ENCODE measurements at places on chromosomes 2 and 18. TPM values are rescaled to one million over a fixed set of nuclear protein-coding genes. Genes with fewer than 3 reads are reported as not detected.
A peak's percentile ranks its signal among the peaks of the same experiment; 100 is the strongest.

DNA sequence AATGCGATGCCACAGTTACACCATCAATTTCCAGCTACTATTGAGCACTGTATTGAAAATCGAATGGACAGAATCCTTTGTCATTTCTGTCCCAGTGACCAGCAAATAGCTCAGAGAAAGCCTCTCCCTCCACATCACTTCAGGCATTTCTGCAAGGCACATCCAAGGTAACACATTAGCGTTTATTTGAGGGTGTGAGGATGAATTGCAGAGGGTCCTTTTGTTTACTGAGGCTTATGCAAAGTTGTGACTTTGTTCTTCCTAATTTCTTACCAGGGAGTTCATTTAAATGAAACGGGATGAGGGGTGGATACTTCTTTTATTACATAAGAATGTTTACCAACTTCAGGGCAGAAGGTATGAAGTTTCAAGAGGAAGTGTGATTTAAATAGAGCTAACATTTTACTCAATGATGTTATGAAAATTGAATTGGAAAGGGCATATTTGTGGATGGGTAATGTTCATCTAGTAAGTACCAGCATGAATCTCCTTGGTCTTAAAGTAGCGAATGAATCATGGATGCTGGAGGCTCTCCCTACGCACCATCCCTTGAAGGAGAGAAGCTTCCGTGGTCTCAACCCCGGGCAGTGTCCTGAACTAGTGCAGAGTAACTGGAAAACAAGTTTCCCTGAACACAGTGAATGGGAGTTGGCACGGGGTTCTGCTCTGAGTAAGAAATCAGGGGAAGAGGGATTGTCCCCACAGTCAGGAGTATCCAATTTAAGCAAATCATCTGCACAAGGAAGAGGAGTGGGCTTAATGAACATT lies 756.5 kb downstream of the GALR1 start:
- DNase-seq: no peak

The TWIST2 gene
- 0.96 TPM for total RNA-seq

DNA sequence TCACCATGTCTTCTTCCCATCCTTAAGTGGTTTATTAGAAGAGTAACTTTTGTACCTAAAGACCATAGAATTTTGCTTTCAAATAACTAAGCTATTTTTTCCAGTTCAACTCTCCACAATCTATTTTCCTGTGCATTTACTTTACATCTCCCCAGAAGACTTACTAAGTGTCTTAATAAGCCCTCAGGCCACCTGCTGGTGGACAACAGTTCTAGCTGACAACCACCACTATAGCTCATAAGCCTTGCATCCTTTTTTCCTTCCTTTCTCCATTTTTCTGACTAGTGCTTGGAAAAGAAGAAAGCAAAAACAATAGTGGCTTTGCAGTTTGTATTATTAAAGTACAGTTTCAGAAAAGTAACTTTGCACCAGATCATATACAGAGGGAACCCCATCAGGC lies 149.5 kb upstream of the TMEM200C start:
- DNase-seq: no peak

- no peak for DNase-seq
Measured at GRCh38 chr2:27762951-27763906, 8.3 kb upstream of the MRPL33 start.

DNA sequence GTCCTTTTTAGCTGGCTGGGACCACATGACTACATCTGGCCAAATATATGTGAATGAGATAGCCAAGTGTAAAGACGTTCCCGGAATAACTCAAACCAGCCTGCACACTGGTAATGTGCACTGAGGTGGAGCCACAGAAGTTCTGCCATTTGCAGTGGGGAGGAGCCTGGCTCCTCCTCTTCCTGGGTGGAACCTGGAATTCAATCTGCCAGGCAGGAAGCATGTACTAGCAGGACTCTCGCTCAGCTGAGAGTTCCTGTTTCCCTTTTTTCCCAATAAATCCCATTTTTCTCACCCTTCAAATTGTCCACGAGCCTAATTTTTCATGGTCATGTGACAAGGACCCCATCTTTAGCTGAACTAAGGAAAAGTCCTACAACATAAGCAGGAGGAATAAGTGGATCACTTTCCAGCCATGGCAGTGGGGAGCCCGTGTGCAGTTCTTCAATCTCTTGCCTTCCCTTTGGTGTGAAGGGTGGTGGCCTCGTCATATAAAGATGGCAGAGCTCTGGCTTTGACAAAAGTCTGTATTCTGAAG lies 183.2 kb downstream of the UXS1 start:
- DNase-seq: no peak

The DPP10 gene
- total RNA-seq: 2.1 TPM

DNA sequence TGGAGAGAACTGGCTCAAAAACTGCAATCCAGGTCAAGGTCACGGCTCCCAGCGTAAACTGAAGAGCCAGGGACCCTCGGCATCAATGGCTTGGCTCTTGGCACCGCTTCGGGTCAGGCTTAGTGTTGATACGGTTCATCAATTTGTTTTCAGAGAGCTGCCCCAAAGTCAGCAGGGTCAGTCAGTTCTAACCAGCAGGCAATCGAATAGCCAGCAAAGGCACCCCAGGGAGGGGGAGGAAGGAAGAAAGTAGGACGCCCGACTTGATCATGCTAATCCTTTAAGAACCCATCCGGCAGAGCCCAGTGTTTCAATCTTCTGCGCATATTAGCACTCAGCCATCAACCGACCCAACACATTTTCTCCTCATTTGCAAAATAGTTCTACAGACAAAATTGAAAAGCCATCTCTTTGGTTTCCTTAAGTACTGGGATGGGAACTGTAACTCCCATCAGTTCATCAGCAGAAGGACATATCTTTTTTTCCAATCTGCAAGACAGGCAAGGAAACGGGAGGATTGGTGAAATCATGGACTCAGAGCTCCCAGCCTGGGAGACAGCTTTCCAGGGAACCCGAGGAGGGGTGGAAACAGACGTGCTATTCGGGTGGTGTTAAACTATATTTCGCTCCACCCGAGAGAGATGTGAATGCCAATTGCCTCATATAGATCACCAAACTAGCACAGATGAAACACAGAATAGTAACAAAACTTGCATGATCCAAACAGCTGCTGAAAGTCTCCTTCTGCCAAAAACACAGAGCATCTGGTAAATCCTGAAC lies 40.7 kb upstream of the CABLES1 start:
- peak; percentile 8 for DNase-seq

The SOCS6 gene
- total RNA-seq: 26.8 TPM

DNA sequence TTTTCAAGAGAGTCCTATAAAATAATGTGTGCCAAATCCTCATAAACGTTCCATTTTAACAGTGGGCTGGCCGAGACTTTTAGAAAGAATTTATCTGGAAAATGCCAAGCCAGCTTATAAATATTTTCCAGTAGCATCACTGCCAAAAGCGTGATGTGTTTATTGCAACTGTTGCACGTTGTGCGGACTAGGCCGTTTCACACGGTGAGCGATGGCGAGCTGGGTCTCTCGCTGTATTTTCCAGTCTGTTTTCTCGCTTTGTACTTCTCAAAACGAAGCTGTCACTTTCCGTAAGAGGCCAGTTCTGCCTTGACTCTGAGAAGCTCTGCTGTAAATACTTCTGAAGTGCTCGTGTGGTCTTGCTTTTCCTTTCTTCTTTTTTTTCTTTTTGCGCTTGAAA lies 65.0 kb upstream of the ZNF236 start:
- no peak for DNase-seq

The MC4R gene
- total RNA-seq: 0.19 TPM

DNA sequence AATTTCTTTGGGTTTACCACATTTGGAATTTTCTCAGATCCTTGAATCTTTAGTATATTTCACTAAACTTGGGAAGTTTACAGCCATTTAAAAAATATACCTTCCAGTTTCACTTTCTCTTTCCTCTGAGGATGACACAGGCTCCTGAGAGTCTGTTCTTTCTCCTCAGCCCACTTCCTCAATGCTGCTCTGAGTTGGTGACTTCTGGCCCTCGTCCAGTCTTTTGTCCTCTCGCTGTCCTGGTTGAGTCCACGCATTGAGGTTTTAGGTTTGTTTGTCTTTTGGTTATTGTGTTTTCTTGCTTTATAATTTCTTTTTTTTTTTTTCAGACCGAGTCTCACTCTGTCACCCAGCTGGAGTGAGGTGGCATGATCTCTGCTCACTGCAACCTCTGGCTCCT lies 40.7 kb upstream of the GALR1 start:
- no peak for DNase-seq
